Activated T-helper 2 cell treated with anti-CD3 and anti-CD28 coated beads, Interferon-gamma antibody, Interleukin-2, Interleukin-4, amounts not matched to agents 10 μg/mL and 5 μg/mL and 100 μg/mL, durations not matched to agents 14 hours and 24 hours and 36 hours (primary cell): ENCODE measurements at places on chromosomes 6 and 20. TPM values are rescaled to one million over a fixed set of nuclear protein-coding genes. Genes with fewer than 3 reads are reported as not detected.

- no peak overlapping the region for H3K27ac ChIP-seq
- no peaks in the 10 kb centered on the region for H3K36me3 ChIP-seq
- DNase-seq: no peak
These were observed 118.9 kb downstream of the ARMC2 start for GRCh38 chr6:108966855-108967755.

DNA sequence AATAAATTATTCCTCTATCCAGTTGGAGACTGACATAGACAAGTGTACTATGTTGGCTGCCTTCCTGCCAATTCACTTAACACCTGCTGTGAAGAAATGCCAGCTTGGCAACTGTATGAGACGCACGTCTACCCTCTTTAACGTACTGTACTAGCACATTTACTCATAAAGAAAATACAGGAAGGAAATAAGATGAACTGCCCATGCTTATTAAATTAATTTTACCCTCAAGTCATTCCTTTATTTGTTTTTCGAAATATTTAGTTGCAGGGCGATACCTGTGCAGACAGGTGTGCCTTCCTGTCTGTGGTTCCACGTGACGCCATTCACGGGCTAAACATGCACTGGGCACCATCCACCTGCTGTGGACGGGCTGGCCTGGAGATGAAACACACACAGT lies 52.0 kb downstream of the PSMG4 start:
- no peak overlapping the region for H3K27ac ChIP-seq
- H3K4me3 ChIP-seq: no peak overlapping the region
- no peaks in the 10 kb centered on the region for H3K36me3 ChIP-seq
- no peak for DNase-seq
- no peaks in the 10 kb centered on the region for H3K27me3 ChIP-seq

GRCh38 chr6:163423696-163424095 lies 9.2 kb downstream of the QKI start:
- H3K27me3 ChIP-seq: no peaks in the 10 kb centered on the region
- H3K36me3 ChIP-seq: no peaks in the 10 kb centered on the region
- no peak for DNase-seq
- H3K4me3 ChIP-seq: no peak overlapping the region

DNA sequence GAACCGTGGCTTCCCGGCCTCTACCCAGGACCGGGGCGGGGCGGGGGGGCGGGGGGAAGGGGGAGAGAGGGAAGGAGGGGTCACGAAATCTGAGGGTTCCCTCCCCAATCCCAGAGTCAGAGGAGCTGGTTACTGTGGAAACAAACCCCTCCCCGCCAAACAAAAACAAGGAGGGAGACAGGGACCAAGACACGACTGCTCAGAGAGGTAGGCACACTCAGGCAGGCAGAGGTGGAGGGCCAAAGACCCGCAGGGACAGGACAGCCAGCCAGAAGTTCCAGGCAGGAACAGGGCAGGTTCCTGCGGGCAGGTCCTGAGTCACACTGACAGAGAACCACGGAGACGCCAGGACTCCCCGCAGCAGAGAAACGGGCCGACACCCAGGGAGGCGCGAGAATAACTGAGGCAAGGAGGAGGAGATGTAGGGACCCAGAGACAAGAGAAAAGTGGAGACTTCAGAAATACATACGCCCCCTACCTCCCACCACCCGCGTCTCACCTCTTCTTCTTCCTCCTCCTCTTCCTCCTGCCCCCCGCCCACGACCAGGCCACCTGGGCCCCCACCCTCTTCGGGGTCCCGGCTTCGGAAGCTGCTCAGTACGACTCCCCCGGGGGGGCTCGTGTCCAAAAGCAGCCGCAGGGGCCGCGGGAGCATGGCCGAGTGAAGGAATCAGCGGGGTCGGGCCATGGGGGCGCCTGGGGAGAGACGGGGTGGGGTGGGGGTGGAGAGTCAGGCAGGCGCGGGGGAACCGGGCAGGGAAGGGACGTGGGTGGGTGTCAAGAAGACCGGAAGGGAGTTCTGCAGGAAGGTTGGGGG lies 578 bp downstream of the RGL2 start:
- peak; percentile 74 for DNase-seq
- peaks cover 52% of the 10 kb centered on the region for H3K36me3 ChIP-seq
- H3K4me3 ChIP-seq: peak overlapping the region; percentile 93
- no peaks in the 10 kb centered on the region for H3K27me3 ChIP-seq
- H3K27ac ChIP-seq: peak overlapping the region; percentile 99
- H3K4me1 ChIP-seq: peaks cover 18% of the 10 kb centered on the region

DNMT3B gene
- total RNA-seq: 2.8 and 3.4 TPM in 2 replicates
